ENCODE measurements at places on chromosomes 3 and 15.
A peak's percentile ranks its signal among the peaks of the same experiment; 100 is the strongest.

- no peak for DNase-seq
Observed at GRCh38 chr3:196423044-196423781, 9.0 kb downstream of the UBXN7 start.

GRCh38 chr15:85331655-85332285 lies 48.6 kb upstream of the AKAP13 start:
- DNase-seq, result no peak

DNA sequence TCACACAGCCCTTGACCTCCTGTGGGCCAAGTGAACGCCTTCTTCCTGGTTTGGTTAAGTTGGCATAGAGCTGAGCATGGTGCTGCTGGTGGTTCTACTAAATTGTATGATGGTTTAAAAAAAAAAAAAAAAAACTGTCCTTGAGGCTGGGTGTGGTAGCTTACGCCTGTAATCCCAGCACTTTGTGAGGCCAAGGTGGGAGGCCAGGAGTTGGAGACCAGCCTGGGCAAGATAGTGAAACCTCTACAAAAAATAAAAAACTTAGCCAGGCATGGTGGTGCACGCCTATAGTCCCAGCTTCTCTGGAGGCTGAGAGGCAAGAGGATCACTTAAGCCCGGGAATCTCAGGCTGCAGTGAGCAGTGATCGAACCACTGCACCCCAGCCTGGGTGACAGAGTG lies 58.9 kb upstream of the FLNB start:
- DNase-seq, result no peak

DNA sequence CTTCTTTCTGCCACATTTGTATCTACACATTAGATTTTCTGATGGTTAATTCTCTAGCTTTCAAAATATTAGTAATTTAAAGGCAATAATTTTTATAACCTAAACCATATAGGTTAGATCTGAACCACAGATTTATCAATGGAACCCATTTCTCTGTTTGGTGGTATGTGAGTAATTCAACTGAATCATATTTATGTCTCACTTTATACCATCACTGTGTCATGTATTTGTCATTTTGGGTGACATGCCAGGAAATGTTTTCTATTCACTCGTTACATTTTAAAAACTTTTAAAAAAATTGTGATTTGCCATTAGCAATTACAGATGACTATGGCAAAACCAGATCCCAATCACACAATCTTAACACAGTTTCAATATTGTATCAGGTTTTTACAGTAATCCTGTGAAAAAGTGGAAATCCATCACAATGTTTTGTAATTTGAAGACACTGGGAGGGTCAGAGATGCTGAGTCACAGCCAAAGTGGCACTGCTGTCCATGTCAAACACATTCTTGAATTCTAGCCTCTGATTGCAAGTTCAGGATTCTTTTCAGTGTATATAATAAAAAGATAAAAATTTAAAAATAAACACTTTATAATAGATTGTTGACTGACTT lies 356.0 kb upstream of the RBMS3 start:
- DNase-seq, result no peak

- DNase-seq, result no peak
Observed at GRCh38 chr15:60937278-60937677, 291.8 kb downstream of the RORA start.

DNA sequence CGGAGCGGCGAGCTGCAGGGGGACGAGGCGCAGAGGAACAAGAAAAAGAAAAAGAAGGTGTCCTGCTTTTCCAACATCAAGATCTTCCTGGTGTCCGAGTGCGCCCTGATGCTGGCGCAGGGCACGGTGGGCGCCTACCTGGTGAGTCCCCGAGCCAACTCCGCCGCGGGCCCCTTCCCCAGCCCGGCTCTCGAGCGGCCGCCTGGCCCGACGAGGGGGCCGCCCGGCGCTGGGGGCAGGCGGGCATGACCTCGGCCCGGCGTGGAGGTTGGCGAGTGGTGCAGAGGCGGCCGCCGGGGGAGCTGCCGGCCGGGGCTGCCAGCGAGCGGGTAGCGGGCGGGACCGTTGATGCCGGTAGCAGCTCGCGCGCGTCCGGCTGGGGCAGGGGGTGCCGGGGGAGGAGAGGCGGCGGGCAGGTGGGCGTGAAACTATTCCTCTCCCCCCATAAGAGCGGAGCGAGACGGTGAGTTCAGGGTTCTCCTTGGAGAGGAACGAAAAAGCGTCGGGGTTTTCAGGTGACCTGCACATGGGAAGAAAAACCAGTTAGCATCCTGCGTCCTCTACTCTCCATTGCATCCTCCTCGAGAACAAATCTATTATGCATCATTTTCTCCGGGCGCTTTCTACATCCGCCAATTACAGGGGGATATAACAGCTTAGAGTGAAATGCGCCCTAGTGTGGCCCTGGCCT lies 585 bp downstream of the SLCO3A1 start:
- DNase-seq, result no peak

GRCh38 chr3:120449701-120450599 lies 842 bp downstream of the FSTL1 start:
- no peak for DNase-seq

GRCh38 chr3:56101576-56101975 lies 366.7 kb downstream of the ERC2 start:
- DNase-seq, result no peak

GRCh38 chr3:110708156-110708555 lies 363.5 kb upstream of the NECTIN3 start:
- no peak for DNase-seq

DNA sequence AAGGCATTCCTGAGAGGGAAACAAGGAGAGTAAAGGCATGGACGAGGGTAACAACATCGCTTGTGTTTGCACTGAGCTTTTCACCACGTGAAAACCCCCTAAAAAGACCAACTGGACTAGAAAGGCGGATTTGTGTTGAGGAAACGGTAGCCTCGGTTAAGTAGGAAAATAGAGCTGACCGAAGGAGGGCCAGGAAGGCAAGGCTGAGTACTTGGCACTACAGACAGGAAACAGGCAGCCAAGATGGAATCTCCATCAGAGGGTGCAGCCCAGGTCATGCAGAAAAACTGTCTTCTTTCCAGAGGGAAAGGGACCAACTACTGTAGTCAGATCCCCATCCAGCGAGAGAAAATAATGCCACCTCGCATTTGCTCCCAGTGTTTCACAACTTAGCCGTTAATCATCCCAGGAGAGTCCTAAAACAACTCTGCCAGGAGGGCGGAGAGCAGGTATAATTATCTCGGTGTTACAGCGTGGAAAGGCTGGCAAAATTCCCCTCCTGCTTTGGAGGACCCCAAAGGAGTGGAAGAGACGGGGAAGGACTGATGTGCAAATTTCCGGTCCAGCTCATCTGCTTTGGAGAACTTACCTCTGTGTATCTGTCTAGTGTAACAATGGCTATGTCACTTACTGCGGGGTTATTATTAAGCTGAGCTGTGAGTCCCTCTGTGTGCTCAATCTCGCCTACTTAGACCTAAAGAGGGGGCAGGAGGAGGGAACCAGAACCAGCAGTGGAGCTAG lies 77.2 kb downstream of the MYO1E start:
- DNase-seq, result no peak

- DNase-seq, result no peak
Observed at GRCh38 chr15:62739082-62739481, 303.5 kb upstream of the TPM1 start.

- DNase-seq, result no peak
Observed at GRCh38 chr3:160170409-160171370, 54.5 kb upstream of the C3orf80 start.

DNA sequence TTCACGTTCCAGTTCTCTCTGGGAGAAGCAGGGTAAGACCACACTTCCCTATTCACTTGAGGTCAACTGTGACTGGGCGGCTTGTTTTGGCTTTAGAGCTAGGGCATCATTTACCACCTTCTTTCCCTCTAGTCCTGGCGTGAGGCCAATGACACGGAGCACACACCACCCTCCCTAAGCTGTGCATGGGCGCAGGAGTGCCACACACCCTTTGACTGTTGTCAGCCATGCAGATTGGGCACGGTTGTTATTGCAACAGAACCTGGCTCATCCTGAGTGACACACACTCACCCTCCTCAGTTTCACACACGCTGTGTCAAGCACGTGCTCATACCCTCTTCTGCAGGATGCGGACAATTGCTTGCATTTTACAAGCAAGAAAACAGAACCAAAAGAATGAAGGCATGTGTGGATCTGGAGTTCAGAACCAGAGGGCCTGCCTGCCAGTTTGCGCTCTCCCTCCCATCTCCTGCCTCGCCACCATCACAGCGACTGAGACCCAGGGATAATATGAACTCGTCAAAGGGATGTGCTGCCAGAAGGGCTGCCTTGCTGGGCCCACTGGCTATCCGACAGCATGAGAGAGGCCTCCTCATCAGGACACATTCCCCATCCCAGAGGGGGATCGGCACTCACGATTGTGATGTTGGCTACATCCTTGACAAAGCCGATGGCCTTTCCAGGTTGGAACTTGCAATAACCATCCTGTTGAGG lies 17.6 kb downstream of the CTSH start:
- no peak for DNase-seq

DNA sequence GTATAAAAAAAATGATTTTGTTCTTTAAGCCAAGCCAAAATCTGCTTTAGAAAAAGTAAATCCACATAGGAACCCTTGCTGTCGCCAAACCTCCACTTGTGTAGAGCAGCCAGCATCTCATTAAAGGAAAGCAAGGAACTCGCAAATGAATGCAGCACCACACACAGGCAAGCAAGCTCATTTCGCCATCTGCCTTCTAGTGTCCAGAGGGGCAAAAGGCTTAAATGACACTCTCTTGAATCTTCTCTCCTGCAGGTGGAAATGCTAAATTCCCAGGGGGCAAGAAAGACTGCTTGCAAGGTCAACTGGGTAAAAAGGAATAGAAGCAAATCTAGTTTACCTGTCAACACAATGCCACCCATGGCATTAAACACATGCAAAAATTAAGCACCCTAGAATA lies 2.4 kb downstream of the MB21D2 start:
- DNase-seq, result no peak

GRCh38 chr15:89847101-89847500 lies 32.4 kb upstream of the ANPEP start:
- no peak for DNase-seq

- DNase-seq, result no peak
Observed at GRCh38 chr3:2915826-2916225, 194.3 kb downstream of the IL5RA start.

GRCh38 chr3:171783086-171783485 lies 27.2 kb downstream of the PLD1 start:
- no peak for DNase-seq

GRCh38 chr3:36298188-36298587 lies 82.1 kb upstream of the STAC start:
- no peak for DNase-seq

DNA sequence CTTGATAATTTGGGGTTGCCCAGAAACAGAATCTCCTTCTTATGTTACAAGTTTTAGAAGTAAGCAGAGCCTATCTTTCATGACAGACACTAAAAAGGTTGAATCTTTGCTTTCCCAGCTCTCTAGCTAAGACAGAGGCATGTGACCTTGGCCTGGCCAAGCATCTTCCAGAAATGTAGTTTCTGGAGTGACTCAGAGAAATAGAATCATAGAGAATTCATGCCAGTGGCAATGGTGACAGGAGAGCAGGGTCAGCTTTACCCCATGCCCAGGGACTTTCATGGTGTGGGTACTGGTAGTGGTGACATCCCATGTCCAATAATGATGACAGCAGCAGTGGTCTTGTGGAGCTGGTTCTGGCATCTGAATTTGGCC lies 4.0 kb upstream of the PARP6 start:
- no peak for DNase-seq

DNA sequence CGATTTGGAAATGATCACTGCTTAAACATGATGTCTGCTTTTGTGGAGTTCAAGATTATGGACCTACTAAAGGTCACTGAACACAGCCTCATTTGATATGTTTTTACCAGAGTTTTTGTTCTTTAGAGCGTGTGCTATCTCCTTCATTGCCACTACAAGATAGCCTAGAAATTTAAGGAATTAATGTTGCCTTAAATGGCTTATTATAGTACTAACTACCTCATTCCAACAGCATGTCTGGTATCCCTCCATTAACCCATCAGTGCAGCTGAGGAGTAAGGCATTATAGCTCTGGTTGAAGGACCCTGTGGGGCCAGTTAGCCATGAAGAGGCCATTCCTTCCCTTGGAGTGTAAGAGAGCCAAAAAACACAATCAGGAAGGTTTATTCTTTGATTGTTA lies 2.3 kb upstream of the FAM43A start:
- DNase-seq, result no peak

GRCh38 chr3:70120357-70120966 lies 120.9 kb downstream of the SAMMSON start:
- DNase-seq, result peak; percentile 19

GRCh38 chr3:172616031-172616461 lies 92.8 kb upstream of the TNFSF10 start:
- no peak for DNase-seq

GRCh38 chr3:147493666-147494065 lies 84.5 kb downstream of the ZIC1 start:
- no peak for DNase-seq

DNA sequence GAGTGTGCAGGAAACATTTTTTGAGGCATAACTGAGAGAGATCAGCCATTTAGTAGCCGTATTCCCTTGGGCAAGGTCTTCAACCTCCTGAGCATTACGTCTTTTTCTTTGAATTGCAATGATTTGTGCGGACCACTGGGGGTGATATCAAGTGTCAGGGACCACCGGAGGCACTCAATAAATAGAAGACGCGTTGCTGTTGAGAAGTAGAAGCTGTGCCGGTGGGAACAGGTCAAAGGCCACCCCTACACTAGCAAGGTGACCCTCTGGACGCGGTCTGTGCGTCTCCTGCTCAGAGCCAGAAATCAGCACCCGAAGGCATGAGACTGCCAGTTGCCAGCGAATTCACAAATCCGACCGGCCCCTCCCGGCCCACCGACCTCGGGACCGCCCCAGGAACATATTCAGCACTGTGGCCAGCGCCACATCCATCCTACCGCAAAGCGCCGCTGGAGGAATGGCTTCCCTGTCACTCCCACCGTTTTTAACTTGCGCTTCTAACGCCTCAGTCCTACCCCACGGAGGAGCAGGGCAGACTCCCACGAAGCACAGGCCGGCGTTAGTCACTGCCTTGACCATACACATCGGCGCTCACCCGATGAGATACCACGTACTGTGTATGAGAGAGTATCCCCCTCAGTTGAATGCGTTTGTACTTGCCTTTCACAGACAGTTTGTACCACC lies 1.4 kb upstream of the GHSR start:
- DNase-seq, result no peak
